Glomerular endothelial cell (primary cell): ENCODE measurements at places on chromosomes 4 and X. TPM values are rescaled to one million over a fixed set of nuclear protein-coding genes. Genes with fewer than 3 reads are reported as not detected.

- DNase-seq: no peak
Measured at GRCh38 chrX:124829930-124830329, 483.6 kb downstream of the SH2D1A start.

- DNase-seq: no peak
Measured at GRCh38 chr4:47498899-47499298, 13.8 kb downstream of the ATP10D start.

- DNase-seq: no peak
Measured at GRCh38 chr4:155228713-155229112, 20.3 kb downstream of the NPY2R start.

GRCh38 chr4:6372649-6373525, 99.5 kb downstream of the PPP2R2C start:
- no peak for DNase-seq

DNA sequence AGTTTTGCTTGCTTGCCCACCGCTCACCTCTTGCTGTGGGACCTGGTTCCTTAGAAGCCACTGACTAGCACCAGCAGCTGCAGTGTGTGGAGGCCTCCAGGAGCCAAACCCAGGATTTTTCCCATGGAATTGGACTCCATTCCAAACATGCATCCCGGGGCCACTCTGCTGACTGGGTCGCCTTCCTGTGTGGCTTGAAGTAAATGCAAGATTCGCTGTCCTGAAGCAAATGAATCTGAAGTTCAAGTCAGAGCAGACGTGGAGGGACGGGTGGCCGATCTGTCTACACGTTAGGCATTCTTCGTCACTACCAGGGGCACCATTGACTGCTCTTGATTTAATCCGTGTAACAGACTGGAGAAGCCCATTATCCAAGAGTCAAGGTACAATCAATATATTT, 109.0 kb downstream of the SHOX start:
- DNase-seq: no peak

DNA sequence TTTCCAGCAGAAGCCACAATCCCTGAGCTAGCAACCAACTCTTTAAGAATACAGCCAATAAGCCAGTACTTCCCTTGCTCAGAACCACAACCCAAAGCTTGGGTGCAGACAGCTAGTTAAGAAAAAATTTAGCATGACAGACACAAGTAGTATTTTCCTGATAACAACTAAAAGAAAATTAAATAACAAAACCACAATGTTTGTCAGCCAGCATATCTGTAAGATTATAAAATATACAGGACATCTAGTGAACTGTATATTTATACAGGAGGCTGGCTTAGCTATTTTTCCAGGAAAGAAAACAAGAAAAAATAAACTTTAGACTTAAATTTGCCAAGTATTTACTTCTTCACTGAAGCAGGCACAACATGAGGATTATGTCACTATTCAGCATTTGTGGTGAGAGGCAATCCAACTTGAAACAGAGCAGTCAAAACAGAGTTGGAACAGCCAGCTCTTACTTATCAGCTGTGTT, 6.6 kb downstream of the PF4V1 start:
- DNase-seq: no peak

DNA sequence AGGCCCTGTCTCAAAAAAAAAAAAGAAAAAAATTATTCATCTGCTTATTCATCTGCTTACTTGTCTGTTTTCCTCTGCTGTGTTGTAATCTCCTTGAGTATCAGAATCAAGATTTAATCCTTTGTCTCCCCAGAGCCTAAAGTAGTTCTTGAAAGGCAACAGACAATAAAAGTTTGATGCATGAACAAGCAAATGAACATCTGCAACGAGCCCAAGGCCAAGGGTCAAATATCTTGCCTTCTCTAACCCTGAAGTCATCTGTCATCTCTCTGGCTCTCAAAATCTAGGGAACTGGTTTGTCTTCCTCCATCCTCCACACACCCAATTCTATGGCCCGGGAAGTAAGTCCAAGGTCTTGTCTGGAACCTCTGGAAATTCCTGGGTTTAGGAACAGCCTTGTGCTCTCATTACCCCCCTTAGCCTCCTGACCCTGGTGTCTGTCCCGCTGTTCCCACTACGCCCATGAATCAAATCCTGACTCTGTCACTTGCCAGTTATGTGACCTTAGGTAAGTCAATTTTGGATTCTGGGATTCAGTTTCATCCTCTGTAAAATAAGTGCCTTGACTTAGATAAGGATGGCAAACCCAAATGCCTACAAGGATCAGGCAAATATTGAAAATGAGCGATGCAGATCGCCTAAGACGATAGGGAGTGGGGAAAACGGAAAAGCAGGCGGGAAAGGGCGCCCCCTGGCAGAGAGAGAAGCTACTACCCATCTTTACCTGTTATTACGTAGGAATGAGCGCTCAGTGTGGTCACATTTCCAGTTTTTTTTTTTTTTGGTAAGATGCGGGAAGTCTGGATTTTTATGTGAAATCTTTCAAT, 102.7 kb upstream of the DHX15 start:
- no peak for DNase-seq

DNA sequence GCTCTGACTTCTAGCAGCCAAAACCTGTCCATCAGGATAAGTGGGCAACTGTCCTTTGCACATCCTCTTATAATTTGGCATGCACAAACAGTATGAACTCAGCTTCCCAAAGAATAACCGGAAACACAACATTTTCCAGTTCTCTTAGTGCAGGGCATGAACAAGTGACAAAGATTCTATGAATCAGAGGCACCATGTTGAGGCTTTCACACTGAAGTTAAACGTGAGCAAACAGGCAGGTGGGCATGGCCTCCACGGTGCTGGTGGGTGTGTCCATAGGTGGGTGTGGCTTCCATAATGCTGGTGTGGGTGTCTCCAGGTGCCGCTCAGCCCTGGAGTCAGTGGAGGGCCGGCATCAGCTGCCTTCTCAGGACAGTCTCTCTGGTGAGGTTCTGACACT, 196.5 kb downstream of the SMIM20 start:
- no peak for DNase-seq

Gene MAP7D2
- 0.58 TPM in 2 replicates for total RNA-seq
